HEK293T (cell line): ENCODE measurements at places on chromosomes 11 and 22.

DNA sequence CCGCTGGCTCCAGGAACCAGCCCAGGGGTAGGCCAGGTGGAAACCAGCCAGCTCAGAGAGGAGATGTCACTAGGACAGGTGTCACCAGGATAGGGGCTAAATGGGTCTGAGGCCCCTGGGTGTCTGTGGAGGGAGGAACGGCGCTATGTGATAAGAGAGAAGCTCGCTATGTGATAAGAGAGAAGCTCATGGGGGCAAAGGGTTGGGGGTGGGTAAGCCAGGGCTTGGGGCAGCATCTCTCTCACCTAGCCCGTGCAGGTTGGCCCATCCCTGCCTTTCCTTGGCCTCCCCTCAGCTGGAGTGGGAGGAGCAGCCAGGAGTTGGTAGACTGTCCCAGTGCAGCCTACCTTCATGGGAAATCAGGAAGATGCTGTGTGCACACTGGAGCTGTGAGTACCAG, 26.5 kb upstream of the SUSD2 start:
- DNase-seq: no peak

- DNase-seq: no peak
Observed at GRCh38 chr11:33471541-33471940, 214.4 kb downstream of the HIPK3 start.

- DNase-seq: no peak
Observed at GRCh38 chr11:66068923-66069714, 953 bp upstream of the PACS1 start.

DNA sequence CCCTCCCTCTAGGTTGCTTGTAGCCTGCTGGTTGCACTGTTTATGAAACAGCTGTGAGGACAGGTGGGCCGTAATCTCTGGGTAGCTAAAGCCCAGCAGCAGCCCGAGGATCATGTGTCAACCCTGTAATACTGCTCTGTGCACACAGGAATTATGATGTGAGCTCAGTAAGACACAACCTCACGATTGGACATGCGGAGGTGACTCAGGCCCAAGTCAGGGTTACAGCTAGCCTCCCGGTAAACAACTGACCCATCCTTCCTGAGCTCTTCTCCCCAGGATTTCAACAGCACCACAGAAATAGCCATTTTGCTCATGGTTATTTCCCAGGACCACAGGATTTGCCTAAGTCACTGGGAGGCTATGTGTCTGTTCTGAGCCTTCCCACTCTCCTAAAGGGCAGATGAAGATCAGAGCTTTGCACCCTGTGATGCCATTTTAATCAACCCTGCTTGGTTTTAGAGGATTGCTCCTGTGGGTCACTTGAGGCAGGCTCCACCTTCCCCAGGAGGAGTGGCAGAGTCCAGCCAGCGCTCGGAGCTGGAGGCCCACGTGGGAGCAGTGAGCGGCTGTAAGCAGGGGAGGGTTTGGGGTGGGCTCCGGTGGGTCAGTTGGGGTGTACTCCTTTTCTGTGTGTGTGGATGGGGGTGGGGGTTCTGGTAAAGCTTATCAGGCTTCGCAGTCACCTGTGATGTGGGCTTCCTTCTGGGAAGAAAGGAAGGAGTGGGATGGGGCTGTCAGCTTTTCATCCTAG, at the start of gene AMPD3:
Gene AMPD3 (plus strand): TSS at position 387 of the 754 bp plus-strand sequence. CDS start 6,256 bp downstream, outside the sequence.
- DNase-seq: peak; percentile 30

DNA sequence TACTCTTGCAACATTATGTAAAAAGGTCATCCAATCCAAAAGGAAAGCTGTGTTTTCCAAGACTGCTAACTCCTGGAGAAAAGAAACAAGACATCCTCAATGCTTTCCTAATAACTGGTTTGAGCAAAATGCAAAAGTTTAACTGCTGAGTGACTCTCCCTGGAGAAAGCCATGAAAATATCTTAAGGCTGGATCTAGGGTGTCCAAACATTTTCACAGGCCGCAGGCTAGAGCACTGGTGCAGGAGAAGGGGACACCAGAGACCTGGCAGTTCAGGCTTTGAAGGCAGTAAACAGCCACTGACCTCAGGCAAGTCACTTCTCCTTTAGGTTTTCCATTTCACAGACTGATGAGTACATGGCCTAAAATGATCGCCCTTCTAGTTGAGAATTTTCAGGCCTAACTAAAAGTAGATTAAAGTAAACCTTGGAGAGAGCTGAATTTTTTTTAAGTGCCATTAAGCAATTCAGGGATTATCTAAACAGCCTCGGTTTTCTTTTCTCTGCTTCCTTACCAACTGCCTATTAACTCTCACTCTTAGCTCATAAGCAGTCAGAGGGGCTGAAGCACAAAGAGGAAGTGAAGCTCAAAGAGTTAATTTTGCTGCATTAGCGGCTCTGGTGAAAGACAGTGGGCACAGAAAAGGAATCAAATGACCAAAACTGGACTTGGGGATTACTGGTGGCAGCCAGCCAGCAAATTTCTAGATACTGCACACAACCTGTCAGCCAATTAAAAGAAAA, 2.3 kb downstream of the CHKA start:
- no peak for DNase-seq

DNA sequence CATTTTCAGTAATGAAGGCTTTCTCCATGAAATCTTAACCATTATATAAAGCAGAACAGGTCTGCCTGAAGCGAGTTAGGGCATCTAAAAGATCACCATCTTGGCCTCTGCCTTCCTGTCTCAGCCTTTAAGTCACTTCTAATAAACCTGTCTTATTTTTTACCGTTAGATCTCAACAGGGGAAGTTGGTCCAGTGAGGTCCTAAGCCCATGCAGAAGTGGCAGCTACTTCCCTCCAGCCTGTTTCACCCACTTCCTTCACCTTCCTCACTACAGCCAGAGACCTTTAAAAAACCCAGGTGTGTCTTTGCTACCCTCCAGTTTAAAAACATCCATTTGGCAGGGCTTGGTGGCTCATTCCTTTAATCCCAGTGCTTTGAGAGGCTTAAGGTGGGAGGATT, 14.1 kb upstream of the LIPT2 start:
- DNase-seq: no peak

GRCh38 chr11:106077609-106078455, at the start of gene AASDHPPT:
TSS of gene AASDHPPT (plus strand) at chr11:106077662. CDS start at chr11:106077711, 49 bp downstream.
- peak; percentile 22 for DNase-seq

DNA sequence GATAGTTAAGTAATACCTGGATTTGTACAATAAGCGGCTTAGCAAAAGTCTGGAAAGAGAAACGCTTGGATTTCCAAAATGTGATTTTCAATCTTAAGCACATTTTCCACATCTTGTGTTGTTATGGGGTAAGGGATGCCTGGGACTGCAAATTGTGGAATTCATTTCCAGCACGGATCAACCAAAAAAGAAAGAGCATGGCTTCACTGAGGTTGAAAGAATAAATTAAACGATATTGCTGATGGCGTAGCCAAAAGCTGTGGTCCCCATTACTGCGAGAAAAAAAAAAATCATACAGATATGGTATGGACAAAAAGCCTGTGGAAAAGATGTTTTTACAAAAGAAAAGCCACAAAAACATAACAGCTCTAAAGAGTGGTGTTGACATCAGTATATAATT, 26.0 kb upstream of the ALX4 start:
- no peak for DNase-seq

- DNase-seq: no peak
Observed at GRCh38 chr22:21450858-21451353, 16.3 kb upstream of the TMEM191C start.

DNA sequence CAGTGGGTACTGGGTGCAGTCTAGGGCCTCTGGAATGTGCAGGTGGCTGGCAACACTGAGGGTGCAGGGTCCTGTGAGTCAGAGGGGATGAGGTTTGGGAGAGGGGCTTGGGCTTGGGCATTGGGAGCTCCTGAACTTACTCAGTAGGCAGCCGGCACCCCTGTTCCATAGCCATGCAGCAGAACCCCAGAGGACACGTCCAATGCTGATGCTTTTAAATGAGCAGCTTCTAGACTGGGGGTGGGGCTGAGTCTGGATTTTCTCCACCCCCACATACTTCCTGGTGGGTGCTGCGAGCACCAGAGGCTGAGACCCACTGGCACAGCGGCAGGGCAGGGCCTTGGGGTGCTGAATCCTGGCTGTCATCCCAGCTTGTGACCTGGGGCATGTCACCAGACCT, 71.4 kb downstream of the ARHGAP8 start:
- no peak for DNase-seq

DNA sequence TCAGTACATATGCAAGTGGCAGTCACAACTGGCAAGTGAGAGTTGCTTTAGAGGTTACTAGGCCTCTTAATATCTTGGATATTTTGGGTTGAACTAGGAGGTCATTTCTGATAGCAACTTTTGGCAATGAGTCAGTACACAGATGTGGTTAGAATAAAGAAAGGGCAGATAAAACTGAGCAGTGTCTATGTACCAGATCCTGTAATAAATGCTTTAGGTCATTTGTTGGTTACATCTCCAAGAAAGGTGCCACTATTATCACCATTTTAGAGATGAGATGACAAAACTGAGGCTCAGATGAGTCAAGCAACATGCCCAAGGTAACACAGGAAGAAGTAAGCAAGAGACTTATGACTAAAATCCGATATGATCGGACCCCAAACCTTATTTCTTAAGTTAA, 25.0 kb downstream of the MAML2 start:
- no peak for DNase-seq

- DNase-seq: no peak
Observed at GRCh38 chr22:26995235-26995634, 337.8 kb downstream of the MIAT start.

DNA sequence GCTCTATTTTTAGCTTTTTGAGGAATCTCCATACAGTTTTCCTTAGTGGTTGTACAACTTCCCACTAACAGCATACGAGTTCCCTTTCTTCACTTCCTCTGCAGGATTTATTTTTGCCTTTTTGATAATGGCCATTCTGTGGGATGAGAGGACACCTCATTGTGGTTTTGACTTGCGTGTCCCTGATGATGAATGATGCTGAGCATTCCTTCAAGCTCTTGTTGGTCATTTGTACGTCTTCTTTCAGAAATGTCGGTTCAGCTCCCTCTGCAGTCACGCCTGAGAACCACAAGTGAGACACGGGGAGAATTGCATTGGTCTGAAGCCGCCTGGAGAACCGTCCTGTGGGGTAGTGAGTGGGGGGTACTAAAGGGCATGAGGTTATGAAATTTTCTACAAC, 2.0 kb upstream of the KRTAP5-10 start:
- peak; percentile 67 for DNase-seq

DNA sequence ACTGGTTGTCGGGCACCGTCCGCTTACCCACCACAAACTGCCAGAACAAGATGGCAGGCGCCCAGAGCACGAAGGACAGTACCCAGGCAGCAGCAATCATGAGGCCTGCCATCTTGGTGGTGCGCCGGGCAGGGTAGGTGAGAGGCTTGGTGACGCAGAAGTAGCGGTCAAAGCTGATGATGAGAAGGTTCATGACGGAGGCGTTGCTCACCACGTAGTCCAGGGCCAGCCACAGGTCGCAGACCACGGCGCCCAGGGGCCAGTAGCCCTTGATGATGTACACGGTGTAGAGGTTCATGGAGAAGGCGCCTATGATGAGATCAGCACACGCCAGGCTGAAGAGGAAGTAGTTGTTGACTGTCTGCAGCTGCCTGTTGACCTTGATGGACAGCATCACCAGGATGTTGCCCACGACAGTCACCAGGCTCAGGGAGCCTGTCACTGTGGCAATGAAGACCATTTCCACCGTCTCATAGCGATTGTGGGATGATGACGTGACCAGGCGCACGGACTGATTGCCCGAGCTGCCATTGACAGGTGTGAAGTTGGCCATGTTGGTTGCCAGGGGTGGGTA, 4.6 kb downstream of the MDK start:
- no peak for DNase-seq

- peak; percentile 50 for DNase-seq
Observed at GRCh38 chr11:86632499-86633269, 39.7 kb downstream of the ME3 start.

- no peak for DNase-seq
Observed at GRCh38 chr22:30253205-30253852, 6.8 kb upstream of the LIF start.

- DNase-seq: peak; percentile 27
Observed at GRCh38 chr22:44497218-44497904, 672 bp downstream of the RTL6 start.

GRCh38 chr11:112085822-112086421, 634 bp downstream of the TIMM8B start:
- peak; percentile 49 for DNase-seq

DNA sequence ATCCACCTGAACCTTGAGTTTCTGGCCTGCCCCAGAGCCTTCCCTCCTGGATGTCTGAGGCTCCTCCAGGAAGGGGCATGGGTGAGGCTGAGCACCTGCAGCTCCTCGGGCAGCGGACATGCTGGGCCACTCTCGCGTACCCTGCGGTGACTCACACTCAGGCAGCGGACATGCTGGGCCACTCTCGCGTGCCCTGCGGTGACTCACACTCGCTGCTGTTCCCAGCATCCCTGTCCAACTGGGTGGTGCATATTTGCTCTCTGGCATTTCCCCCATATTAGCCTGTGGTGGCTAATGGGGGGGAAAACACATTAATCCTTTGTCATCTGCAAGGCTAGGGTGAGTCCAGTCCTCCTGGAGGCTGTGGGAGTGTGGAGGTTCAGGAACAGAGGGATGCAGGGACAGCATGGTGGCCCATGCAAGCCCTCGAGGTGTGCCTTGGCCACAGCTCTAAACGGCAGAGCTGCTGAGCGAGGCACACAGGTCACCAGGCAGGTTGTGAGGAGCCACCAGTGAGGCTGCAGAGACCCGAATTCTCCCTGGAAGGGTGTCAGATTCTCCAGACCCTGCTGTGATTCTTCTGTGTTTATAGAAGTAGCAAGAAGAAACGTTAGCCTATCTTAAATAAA, 728.1 kb downstream of the BRD1 start:
- DNase-seq: no peak

DNA sequence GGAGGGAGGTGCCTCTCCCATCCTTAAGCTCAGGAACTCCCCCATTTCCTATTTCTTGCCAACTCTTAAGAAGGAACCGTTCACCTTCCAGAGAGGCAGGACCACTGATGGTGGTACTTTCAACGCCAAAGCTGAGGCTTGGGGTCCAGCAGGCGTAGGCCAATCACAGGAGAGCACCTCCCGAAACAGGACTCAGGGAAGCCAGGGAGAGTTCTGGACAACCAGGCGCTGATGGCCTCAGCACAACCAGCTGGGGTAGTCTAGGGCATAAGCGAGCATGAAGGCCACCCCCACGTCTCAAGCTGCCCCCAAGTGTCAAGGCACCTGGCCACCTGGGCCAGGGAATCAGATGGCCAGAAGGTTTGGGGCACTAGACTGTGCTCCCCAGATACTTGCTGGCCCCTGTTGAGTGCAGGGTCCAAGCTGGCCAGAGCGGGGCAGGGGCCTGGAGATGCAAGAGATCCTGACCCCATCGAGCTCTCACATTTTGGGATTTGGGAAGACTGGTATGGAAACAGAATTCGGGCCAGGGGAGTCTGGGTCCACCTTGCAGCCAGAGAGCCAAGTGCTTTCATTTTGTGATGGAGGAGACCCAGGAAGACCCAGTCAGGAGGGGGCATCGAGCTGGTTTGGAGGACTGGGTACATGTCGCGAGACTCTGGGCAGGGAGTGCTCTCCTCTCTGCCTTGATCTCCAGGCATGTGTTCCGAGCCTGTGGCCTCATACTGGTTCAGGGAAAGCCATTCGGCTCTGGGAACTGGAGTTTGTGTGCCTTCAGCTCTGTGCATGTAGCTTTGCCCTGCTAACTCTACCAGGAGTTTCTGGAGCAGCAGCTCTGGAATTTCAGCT, 926 bp downstream of the CD6 start:
- DNase-seq: no peak

- DNase-seq: no peak
Observed at GRCh38 chr22:21834869-21835268, 32.6 kb downstream of the MAPK1 start.
